Smooth muscle cell of trachea (primary cell): ENCODE measurements at places on chromosomes 1 and 21. TPM values are rescaled to one million over a fixed set of nuclear protein-coding genes. Genes with fewer than 3 reads are reported as not detected.

Gene BCAR3
- 25.5 and 28.4 TPM in 2 replicates for total RNA-seq

Gene GLMN
- 6.3 and 12.2 TPM in 2 replicates for total RNA-seq

Gene SPTA1
- total RNA-seq, result under 0.01 TPM in 2 replicates

Gene AJAP1
- not detected in 2 replicates for total RNA-seq

Gene CRP
- total RNA-seq, result not detected in 2 replicates

Gene URB1
- total RNA-seq, result 17.5 and 25.5 TPM in 2 replicates

Gene FMO2
- total RNA-seq, result 3.5 and 4.5 TPM in 2 replicates

Gene KIF17
- 1.5 and 4.1 TPM in 2 replicates for total RNA-seq

Gene TNFSF4
- 0.87 and 1.2 TPM in 2 replicates for total RNA-seq

Gene BRINP3
- total RNA-seq, result not detected in 2 replicates

Gene DUSP23
- 10.4 and 18.2 TPM in 2 replicates for total RNA-seq

Gene SPATA1
- 0.44 and 1.3 TPM in 2 replicates for total RNA-seq

Gene ETV3L
- not detected in 2 replicates for total RNA-seq

Gene DNAJC16
- 12.9 and 19.7 TPM in 2 replicates for total RNA-seq

Gene CD1C
- total RNA-seq, result not detected in 2 replicates

Gene S100A10
- total RNA-seq, result 107 and 187 TPM in 2 replicates

Gene FCRL5
- total RNA-seq, result not detected in 2 replicates

Gene PRRX1
- total RNA-seq, result 194 and 270 TPM in 2 replicates

Gene RAB42
- total RNA-seq, result 10.6 and 12.2 TPM in 2 replicates

Gene OPRD1
- under 0.01 TPM in 1 of 2 replicates, not detected in the other for total RNA-seq

Gene CHI3L2
- total RNA-seq, result 2.5 and 10.6 TPM in 2 replicates

Gene HSD3B1
- total RNA-seq, result not detected in 2 replicates

Gene SH2D1B
- total RNA-seq, result not detected in 2 replicates

Gene PDPN
- 0.87 and 4.5 TPM in 2 replicates for total RNA-seq
